Upper lobe of right lung (tissue), 1 donor: ENCODE measurements at places on chromosomes 4 and X. TPM values are rescaled to one million over a fixed set of nuclear protein-coding genes. Genes with fewer than 3 reads are reported as not detected.

The HEPH gene
- 16.9 TPM for total RNA-seq

The FGG gene
- 515 TPM for total RNA-seq

The SLC39A8 gene
- 470 TPM for total RNA-seq

The PPP4R3C gene
- total RNA-seq = not detected

The DMRTC1 gene
- 0.61 TPM for total RNA-seq

The CT45A10 gene
- not detected for total RNA-seq
